ENCODE measurements at places on chromosomes 7 and 10.

GRCh38 chr10:21602313-21602712 is 68.3 kb downstream of the MLLT10 start:
- DNase-seq: no peak

DNA sequence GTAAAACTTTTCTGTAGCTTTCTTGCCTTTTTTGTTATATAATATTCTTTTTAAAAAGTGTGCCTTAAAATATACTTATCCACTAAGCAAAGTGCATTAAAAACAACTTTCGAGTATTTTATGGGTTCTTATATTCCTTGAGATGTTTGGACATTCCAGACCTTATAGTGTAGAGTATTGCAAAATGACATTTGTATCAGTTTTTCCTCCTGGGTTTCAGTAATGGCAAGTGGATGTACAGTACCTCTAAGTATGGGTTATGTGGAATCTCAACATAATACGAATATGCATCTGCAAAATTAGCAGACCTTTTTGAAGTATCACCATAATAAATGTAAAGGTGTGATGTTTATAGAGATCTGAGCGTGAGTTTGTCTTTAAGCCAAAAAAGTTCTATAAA is 2.7 kb downstream of the CDK13 start:
- no peak for DNase-seq

DNA sequence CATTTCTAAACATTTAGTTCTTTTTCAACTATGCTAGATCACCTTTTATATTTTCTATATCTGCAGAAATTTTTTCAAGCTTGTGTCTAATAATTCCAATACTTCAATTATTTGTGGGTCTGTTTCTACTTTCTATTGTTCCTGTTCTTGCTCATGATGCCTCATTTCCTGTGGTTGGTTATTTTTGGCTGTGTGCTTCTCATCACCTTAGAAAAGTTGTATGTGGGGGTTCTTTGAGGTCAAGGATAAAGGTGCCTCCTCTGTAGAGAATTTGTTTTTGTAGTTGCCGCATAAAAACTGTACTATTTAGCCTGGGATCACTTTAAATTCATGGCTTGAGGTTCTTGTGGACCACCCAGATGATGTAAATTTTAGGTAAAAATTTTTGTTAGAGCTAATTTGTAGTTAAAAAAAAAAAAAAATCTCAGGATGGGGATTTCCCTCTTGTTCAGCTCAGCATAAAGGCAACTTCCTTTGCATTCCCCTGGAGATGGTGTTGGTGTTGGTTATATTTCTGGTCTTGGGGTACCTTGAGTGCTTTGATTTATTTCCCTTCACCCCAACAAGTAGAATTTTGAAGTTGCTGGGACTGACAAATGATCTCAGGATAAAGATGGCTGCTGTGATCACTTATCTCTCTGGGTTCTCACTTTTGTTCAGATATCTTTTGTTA is 27.0 kb upstream of the JAZF1 start:
- DNase-seq: peak; percentile 59

- DNase-seq: no peak
Measured at GRCh38 chr7:151984612-151985011, 28.4 kb downstream of the GALNTL5 start.

DNA sequence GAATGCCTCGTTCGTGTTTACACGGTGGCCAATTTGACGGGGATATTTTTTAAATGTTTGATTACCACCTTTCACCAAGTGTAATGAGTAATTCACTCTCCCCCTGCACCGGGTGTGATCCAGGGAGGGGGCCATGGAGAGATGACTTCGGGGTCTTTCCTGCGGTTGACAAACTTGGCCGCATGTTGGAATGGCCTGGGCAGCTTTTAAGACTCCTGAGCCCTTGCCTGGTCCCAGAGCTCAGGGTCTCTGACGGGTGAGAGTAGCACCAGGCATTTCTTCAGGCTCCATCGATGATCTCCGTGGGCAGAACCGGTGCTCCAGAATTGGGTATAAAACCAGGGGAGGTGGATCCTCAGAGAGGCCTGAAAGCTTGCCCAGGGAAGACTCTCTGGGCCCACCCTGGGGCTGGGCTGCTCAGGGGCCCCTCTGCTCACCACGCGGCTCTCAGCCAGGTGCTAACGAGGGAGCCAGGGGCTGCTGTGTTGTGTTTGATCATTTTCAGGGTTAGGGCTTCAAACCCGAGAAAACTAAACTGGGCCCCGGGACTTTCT is 882 bp downstream of the ZNF282 start:
- DNase-seq: peak; percentile 57

GRCh38 chr7:115005953-115006352 is 84.1 kb downstream of the MDFIC start:
- DNase-seq: no peak

GRCh38 chr10:8048281-8049008 is 6.0 kb upstream of the GATA3 start:
- no peak for DNase-seq

GRCh38 chr7:139382439-139382838 is 22.7 kb downstream of the LUC7L2 start:
- no peak for DNase-seq

DNA sequence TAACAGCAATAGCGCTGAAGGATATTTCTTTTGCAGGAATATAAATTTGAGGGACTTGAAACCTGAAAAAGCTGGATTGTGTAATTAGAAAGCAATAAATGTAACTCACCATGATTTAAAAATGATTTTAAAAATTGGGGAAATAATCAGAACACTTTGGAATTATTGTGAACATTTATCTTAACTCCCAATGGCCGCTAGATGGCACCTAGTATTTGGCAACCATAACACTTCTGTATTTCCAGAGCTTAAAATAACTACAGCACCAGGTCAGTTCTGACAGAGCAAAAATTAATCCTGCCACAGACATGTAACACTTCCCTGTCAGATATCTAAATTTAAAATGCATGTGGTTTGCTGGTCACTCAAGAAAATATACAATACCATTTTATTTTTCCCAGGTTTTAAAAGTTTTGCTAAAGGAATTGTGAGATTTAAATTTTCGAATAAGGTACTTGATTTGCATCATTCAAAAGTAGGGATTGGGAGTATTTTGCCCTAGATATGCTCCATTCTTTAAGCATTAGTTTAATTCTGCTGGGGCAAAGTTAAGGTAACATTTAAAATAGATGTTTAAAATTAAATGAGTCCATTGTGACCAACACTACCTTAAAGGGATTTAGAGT is 144.5 kb downstream of the PPP1R3A start:
- peak; percentile 70 for DNase-seq

DNA sequence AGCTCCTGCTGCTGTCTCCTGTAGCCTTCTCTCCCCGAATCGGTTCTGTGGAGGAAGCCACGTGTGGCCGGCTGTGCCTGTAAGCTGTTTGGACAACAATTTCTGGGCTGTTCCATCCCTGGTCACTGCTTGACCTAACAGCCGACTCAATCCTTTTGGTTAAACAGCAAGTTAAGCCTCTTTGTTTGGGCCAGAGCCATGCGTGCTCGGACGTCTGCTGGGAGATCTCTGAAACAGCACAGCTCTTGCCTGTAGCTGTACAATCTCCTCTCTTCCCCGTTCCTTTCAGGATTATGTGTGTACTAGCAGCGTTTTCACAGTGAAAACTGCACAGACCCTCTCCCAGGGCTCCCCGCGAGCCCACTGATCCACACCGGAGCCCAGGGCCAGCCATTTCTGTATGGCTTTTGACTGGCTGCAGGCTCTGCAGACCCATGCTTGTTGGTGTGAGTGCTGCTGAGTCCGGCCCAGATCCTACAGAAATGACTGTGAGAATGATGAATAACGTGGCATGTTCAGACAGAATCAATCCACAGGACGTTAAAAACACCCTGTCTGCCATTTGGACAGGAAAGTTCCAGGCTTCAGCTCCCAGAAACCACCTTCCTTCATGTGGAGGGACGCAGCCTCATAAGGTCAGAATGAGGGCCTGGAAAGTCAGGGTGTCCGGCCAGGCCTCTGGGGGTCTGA is 428.6 kb upstream of the ADARB2 start:
- DNase-seq: no peak

DNA sequence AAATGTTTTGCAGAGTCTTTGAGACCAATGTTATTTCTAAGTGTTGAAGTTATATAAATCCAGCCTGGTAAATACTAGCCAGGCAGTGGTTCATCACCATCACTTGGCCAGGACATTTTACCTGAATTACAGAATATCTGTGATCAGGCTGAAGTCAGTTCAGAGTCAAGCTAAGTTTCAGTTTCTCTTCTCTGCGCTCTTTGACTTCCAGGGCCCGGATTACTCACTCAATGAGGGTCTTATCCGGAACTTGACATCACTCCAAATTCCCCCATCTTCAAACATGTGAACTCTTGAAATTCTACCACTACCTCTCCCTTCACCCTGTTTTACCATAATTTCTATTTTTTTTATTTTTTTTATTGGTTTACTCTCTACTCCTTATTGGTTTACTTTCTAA is 36.6 kb upstream of the CCAR1 start:
- no peak for DNase-seq

DNA sequence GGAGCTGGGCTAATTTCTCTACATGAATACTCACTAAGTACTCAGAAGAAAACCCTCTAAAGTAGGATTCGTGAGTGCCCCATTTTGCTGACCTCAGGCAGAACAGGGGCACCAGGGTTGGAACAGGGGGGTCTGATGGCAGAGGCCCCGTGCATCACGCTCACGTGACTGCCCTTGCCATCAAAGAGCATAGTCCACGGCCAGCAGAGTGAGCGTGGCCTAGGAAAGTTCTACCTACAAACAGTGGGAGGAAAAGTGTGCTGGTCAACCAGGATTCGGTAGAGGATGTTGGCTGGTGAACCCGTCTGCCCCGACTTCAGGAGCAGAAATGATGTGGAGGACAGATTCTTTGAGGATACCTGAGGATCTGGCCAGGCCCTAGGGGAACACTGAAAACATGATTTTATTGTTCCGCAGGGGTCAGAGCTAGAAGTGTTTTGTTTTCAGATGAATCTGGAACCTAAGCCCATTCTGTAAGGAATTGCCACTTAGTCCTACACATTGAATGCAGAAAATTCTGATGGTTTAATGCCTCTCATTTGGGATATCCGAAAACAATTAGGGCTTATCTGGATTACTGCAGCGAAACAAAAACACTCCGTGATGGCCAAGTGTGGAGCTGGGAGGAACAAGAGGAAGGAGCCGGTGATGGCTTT is 138.8 kb upstream of the SHH start:
- no peak for DNase-seq

DNA sequence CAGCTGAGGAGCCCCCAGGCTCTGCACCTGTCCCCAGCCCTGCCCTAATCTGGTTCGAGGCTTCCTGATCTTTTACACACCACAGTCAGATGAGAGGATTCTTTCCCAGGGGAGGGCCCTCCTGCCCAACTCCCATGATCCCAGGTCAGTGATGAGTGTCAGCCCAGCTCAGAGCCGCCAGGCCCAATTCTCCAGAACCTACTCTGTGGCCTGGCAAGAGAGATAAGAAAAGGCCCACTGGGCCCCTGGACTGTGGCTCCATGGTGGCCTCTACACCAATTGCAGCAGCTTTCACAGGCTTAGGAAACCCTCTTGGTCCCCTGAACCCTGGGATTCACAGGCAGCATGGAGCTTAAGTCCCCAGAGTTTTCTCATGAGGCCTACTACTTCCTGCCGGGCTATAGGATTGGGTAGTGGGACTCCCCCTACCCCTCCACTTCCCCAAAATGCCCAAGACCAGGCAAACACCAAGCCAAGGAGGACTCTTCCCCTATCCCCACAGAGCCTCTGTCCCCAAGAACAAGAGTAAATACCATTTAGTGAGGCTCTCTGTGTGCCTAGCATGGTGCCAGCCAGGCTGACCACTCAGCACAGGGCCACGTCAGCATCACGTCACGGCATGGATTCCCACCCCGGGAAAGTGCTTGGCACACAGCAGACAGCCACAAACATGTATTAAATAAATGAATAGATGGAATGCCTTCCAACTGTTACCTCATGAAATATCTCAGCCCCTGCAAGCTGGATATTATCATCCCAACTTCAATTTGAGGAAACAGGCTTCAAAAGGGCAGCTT is 100.0 kb downstream of the GRID1 start:
- peak; percentile 31 for DNase-seq

DNA sequence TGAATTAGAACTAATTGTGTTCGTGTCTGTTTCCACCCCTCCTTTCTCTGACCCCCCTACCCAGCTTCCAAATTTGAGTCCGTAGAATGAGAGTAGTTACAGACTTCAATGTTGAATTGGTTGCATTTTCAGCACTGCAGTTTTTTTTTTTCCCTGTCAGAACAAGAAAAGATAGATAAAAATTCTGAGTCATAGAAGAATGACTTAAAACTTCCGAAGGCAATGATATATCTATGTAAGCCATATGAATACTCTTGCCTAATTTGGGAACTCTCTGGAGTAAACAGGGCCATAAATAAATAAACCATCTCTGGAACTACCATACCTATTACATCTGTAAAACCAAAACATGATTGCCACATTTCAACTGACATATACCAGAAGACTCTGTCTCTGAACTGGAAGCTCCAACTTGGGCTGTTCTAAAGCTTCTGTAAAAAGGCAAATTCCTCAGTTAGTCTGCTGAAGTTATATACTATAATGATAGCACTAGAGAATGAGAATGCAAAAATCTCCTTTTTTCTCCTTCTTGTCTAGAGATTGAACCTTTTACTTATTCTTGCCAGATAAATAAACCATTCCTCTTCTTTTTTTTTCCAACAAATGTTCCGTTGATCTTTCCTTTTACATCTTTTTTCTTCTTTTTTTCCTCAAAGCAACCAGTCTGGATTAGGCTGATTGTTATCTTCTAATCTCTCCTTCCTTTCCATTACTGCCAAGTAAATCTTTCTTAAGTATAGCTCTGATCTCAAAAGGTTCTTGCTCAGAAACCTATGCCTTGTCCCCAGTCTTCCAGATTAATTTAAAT is 23.5 kb downstream of the VCL start:
- peak; percentile 28 for DNase-seq

DNA sequence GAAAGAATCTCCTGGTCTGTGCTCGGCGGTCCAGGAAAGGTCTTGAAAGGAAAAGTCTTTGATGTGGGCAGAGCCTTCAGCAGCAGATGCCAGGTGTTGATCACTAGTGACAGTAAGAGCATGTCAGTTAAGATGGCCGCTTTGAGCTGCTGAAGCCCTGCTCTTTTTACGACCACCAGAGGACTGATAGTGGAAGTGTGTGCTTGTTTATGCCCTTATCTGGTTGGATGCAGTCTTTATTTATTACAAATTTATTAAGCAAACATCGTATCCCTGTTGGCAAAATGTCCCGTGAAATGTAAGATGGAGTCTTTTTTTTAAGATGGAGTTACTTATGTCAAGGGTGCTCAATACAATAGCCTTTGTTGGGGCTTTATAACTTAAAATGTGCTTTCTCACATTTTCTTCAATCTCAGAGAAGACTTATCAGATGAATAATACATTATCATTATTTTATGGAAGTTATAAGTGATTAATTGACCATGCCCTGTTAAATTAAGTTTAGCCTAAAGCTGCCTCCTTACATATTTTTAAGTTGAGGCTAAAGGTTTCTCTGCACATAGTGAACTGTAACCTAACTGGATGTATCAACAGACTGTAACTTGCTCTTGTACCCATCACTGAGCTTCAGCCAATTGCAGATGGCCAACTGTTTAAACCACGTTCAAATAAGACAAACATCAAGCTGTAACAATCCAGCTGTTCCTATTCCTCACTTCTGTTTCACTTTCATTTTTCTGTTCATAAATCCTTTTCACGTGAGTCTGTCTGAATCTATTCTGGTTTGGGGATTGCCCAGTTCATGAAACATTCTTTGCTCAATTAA is 97.4 kb upstream of the PIK3CG start:
- DNase-seq: no peak
